ENCODE measurements at places on chromosomes 11 and 22. TPM values are rescaled to one million over a fixed set of nuclear protein-coding genes. Genes with fewer than 3 reads are reported as not detected.

GRCh38 chr11:46294365-46295309, 17.2 kb downstream of the CREB3L1 start:
- DNase-seq = peak; percentile 93

DNA sequence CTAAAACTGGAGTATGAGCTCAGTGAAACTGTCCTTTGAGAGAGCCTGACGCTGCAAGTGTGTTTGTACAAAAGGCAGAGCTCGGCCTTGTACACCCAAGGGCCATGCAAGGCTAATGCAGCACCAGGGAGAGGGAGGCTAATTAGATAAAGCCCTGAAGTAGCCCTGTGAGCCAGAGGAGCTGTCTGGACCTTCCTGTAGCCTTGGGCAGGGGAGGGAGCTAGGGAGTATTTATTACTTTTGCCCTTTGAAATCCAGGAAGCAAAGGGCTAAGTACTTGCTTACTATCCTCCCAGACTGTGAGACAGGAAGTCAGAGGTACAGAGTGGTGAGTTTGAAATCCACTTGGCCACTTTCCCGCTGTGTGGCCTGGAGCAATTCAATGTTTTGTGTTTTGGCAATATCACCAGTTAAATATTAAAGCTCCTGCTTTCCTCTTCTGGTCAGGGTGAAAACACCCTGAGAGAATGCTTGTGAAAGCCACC, 10.2 kb upstream of the LDHA start:
- DNase-seq = no peak

DNA sequence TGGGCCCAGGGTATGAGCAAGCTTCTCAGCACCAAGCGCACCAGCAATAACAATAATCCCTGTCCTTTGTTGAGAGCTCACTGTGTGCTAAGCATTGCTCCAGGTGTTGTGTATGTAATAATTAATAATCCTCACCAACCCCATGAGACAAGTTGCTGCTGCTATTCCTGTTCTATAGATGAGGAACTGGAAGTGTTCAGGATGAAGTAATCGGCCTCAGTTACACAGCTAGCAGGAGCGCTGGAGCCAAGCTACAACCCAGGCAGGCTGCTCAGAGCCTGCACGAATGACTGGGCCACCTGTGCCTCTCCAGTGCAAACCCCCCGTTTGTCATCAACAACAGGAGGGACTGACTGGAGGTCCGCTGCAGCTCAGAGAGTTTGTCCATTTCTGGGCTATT, 35.2 kb upstream of the CECR2 start:
- no peak for DNase-seq

- no peak for DNase-seq
Observed at GRCh38 chr11:118223570-118223969, 1.2 kb downstream of the JAML start.

ENDOD1 gene
- 6.2 TPM for total RNA-seq

RNF214 gene
- total RNA-seq = 14.9 TPM

DNA sequence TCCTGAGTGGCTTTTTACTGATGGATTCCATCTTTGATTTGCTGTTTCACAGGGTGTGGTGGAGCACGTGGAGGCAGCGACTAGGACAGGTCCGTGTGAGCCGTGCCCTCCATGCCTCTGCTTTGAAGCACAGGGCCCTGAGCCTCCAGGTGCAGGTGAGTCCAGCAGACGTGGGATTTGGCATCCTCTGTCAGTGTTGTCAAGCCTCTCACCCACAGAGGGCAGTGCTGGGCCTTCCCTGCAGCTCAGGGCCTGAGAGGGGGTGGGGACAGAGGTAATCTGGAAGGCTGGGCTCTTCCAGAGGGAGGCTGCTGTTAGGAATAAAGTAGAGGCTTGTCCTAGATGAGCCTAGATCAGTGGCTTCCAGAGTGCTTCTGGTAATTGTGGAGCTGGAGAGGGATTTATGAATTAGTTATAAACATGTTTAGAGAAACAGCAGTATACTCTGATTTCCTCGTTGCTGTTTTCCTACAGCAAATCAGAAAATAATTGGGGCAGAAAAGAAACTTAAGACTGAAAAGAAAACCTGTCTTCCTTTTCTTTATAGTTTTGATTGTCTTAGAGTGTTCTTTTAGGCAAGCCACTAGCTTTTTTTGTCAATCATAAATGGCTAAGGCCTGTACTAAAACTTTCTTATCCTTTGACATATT, 65.0 kb downstream of the SFI1 start:
- DNase-seq = peak; percentile 86

DNA sequence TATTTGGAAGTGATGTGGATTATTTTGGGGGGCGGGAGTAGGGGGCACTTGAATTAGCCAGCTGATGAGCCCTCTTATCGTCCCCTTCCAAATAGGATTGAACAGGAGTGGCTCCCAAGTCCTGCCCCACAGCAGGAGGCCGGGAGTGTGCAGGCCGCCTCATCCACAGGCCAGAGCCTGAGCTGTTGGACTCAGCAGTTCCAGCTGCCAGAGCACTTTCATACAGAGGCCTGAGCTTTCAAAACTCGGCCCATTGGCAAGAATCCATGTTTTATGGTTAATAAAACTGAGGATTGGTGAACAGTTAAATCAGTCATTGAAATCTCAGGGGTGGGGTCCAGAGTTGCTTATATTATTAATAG, 9.6 kb downstream of the FAM118A start:
- no peak for DNase-seq

DNA sequence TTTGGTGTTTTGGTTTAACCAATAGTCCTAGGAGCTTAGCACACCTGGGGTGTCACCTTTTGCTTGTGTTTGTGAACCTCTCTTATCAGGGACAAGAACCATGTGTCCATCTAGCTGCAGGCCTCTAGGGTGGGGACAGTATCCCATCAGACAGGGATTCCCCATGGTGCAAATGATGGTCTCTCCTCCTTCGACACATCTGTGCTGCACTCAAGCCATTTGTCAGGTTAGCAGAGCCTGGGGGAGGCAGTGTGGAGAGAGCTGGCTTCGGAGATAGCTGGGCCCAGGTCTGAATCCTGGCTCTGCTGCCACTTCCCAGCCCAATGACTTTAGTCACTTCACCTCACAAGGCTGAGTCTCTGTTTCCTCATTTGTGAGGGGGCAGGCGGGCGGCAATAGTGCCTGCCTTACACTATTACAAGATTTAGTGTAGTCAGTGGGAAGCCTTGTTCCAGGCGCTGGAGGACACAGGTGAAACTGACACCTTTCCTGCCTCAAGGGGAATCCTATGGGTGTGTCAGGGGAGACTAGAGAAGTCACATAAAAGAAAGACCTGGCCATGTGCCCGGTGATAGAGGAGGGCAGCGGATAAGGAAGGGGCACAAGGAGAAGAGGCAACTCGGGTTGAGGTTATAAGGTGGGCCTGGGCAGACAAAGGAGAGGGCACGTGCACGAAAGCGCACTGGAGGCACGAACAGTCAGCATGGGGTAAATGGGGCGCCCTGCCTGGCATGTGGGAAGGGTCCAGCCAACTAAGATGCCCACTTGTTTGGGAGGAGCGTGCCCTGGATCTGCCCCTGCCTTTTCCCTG, 12.6 kb downstream of the KLHL35 start:
- DNase-seq = peak; percentile 41

MS4A3 gene
- not detected for total RNA-seq

NRGN gene
- 0.85 TPM for total RNA-seq

WBP2NL gene
- not detected for total RNA-seq

CAPRIN1 gene
- 231 TPM for total RNA-seq

DNA sequence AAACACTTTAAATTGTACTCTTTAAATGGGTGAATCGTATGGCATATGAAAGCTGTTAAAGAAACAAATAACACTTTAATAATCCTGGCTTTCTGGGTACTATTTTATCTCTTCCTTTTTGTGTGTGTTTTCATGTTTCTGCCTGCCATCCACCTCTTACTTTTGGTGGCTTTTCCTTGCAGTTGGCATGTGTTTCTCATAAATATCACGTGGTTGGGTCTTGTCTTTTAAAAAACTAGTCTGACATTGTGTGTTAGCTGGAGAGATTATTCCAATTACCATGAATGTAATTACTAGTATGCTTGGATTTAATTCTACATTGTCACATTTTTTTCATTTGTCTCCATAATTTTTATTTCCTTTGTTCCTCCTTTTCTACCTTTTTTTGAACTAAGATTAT, 262.9 kb upstream of the B3GAT1 start:
- no peak for DNase-seq

GRCh38 chr11:4019891-4020290, 74.7 kb upstream of the RRM1 start:
- DNase-seq = no peak

DNA sequence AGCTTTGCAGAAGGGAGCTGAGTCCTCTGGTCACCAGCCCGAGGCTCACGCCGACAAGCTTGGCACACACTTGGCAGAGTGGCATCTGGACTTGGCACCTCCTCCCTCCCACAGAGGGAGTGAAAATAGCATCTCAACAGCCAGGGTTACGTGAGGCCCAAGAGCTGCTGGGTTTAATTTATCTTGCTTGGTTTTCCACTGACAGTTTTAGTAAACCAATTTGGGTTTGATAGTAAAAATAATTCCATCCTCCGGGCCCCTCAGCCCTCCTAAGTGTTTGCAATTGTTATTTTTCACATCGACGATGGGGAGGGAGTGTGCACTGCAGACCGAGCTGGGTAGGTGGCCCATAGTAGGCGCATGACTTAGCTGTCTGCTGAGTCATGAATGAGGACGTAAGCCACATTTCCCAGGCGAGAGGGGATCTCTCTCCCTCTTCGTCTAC, 107.6 kb upstream of the ASPHD2 start:
- DNase-seq = no peak

DNA sequence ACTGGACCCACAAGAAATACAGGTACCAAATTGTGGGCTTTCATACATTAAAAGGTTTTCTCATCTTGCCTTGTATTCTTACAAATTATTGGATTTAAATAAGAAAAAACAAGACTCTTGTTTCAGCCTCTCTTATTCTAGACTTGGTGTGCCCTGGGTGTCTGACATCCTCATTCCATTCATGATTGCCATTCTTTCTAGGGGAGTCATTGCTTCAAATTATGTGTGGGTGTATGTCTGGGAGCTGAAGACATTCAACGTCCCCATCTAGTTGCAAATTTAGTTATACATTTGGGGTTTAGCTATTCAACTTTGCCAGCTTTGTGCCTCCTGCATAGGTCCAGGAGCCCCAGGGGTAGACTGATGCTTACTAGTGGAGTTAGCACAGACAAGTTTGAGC, 18.1 kb downstream of the MAML2 start:
- no peak for DNase-seq

DNA sequence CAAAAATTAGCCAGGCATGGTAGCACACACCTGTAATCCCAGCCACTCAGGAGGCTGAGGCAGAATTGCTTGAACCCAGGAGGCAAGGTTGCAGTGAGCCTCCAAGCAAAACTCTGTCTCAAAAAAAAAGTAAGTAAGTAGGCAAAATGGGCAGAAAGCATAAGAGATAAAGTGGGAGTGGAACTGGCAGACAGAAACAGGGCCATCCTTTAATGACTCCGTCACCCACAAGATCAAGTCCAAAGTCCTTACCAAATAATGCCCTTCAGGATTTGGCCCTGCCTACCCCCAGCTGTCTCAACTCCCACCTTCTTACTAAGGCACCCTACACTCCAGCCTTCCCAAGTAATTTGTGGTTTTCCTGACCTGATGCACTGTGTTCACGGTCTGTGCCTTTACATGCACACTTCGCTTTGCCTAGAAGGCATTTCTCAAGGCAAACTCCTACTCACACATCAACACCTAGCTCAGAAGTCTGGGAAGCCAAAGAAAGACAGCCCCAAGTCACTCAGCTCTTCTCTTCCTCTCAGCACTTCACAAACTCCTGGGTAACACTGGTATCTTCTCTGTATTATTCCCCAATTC, 6.1 kb downstream of the MAPK1 start:
- DNase-seq = no peak

- DNase-seq = peak; percentile 38
Observed at GRCh38 chr22:29195118-29195963, 10.4 kb upstream of the EMID1 start.

- DNase-seq = peak; percentile 73
Observed at GRCh38 chr22:35258191-35258988, 1.1 kb downstream of the HMGXB4 start.

- no peak for DNase-seq
Observed at GRCh38 chr11:133082453-133082781, 449.9 kb downstream of the OPCML start.

DNA sequence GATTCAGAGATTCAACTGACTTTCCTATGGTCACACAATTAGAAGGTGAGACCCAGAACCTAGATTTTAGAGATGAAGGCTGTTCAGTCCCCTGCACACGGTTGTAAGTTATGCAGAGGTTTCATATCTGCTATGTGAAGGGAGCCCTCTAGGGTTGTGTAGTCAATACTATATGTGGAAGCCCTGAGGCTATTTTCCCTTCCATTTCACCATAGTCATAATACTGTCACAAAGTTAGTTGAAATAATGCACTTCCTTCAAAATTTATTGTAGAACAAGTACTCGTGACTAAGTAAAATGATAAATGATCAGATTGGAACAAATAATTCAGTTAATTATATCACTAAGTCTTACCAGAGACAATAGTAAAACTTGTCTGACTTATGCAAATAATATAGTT, 48.8 kb downstream of the ENDOD1 start:
- no peak for DNase-seq
